Myometrial cell (primary cell): ENCODE measurements at places on chromosomes 1 and 21. TPM values are rescaled to one million over a fixed set of nuclear protein-coding genes. Genes with fewer than 3 reads are reported as not detected.

The LCE2C gene
- total RNA-seq: not detected in 2 replicates

The LEMD1 gene
- total RNA-seq: not detected in 2 replicates

The EVI5 gene
- total RNA-seq: 11.5 and 13.1 TPM in 2 replicates

The RNU1-1 gene
- not detected in 2 replicates for total RNA-seq

The C1orf226 gene
- total RNA-seq: 1.2 and 3.4 TPM in 2 replicates

The ADAMTS5 gene
- total RNA-seq: 3.7 and 4.1 TPM in 2 replicates

The GPR3 gene
- total RNA-seq: 0.18 and 0.86 TPM in 2 replicates

The SLC45A1 gene
- total RNA-seq: 5.8 and 12.2 TPM in 2 replicates

The CD2 gene
- total RNA-seq: not detected in 2 replicates
